ENCODE measurements at places on chromosomes 2 and 18.

GRCh38 chr2:36919041-36919837 lies 47.1 kb downstream of the STRN start:
- H3K27me3 ChIP-seq, result no peaks in the 10 kb centered on the region
- DNase-seq, result peak; percentile 96
- H3K27ac ChIP-seq, result no peak overlapping the region
- H3K4me1 ChIP-seq, result no peaks in the 10 kb centered on the region
- H3K4me3 ChIP-seq, result no peak overlapping the region

DNA sequence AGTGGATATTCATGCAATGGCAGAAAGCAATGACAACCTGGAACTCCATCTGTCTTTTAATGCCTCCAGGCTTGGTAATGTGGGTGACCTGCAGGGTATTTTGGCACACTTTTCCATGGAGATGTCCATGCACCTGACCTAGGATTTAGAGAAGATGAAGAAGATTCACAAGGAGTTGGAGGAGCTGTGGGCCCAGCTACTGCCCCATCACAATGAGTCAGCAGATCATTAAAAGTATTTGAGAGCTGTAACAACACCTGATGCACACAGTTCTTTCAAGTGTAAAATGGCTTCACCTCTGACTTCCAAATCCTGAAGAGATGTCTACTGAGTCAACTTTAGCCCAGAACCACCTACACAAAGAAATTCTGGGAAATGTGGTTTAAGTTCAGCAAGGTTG lies 22.1 kb upstream of the OSR1 start:
- no peaks in the 10 kb centered on the region for H3K27me3 ChIP-seq

DNA sequence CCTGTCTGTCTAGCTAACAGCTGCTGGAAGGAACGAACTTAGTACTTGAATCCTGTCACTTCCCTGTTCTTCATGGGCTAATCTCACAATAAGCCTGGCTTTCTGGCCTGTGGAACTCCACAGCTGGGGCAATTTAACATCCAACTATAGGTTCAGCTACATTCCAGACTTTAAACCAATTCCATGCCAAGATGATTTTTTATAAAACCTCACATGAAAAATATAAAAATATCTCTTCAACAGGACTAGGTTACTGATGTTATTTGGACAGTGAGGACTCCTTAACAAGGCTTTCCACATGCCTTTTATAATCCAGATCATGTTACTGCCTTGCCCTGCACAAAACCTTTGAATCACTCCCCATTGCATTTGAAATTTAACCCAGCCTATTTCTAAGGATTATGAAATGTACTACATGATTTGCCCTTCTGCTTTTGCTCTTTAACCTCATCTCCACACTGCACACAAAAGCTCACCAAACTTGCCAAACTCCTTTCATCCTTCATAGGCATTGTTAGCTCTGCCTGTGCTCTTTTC lies 863.2 kb upstream of the CHAC2 start:
- no peaks in the 10 kb centered on the region for H3K4me1 ChIP-seq
- no peaks in the 10 kb centered on the region for H3K36me3 ChIP-seq
- no peak overlapping the region for H3K4me3 ChIP-seq
- H3K27ac ChIP-seq, result no peak overlapping the region
- H3K27me3 ChIP-seq, result no peaks in the 10 kb centered on the region

GRCh38 chr2:239308661-239309397 lies 92.0 kb downstream of the HDAC4 start:
- H3K36me3 ChIP-seq, result no peaks in the 10 kb centered on the region
- no peak overlapping the region for H3K4me3 ChIP-seq
- peaks cover 2% of the 10 kb centered on the region for H3K4me1 ChIP-seq
- H3K27me3 ChIP-seq, result no peaks in the 10 kb centered on the region

- peaks cover 4% of the 10 kb centered on the region for H3K4me1 ChIP-seq
- DNase-seq, result no peak
- no peak overlapping the region for H3K4me3 ChIP-seq
- H3K27me3 ChIP-seq, result no peaks in the 10 kb centered on the region
- H3K36me3 ChIP-seq, result no peaks in the 10 kb centered on the region
- no peak overlapping the region for H3K27ac ChIP-seq
These were observed 84.5 kb downstream of the ZBTB7C start for GRCh38 chr18:48324651-48325050.

GRCh38 chr18:35289293-35289692 lies 736 bp downstream of the ZSCAN30 start:
- no peak for DNase-seq
- peaks cover 3% of the 10 kb centered on the region for H3K4me1 ChIP-seq
- H3K36me3 ChIP-seq, result no peaks in the 10 kb centered on the region
- peak overlapping the region; percentile 79 for H3K27ac ChIP-seq
- no peaks in the 10 kb centered on the region for H3K27me3 ChIP-seq
- H3K4me3 ChIP-seq, result peak overlapping the region; percentile 55

GRCh38 chr2:233178994-233179847 lies 72.3 kb upstream of the ATG16L1 start:
- H3K4me3 ChIP-seq, result no peak overlapping the region
- no peaks in the 10 kb centered on the region for H3K4me1 ChIP-seq
- no peak for DNase-seq
- H3K36me3 ChIP-seq, result no peaks in the 10 kb centered on the region
- H3K27ac ChIP-seq, result no peak overlapping the region

- DNase-seq, result no peak
- no peaks in the 10 kb centered on the region for H3K4me1 ChIP-seq
- H3K27ac ChIP-seq, result no peak overlapping the region
- H3K4me3 ChIP-seq, result no peak overlapping the region
These were observed 18.4 kb downstream of the FAM178B start for GRCh38 chr2:96967961-96968360.

Measured in mesendoderm (in vitro differentiated cells).